Muscle of leg (tissue), 16 donors: ENCODE measurements at places on chromosomes 11 and 22. TPM values are rescaled to one million over a fixed set of nuclear protein-coding genes. Genes with fewer than 3 reads are reported as not detected.

USP2 gene
- 8.3 TPM for total RNA-seq

LMNTD2 gene
- total RNA-seq: 0.22 TPM

SLC22A12 gene
- not detected for total RNA-seq

SORL1 gene
- total RNA-seq: 1.5 TPM

FAM111B gene
- 8.6 TPM for total RNA-seq

OAF gene
- total RNA-seq: 44.2 TPM

KIRREL3 gene
- 0.27 TPM for total RNA-seq

PTPN5 gene
- total RNA-seq: 0.18 TPM

CABP4 gene
- 0.66 TPM for total RNA-seq

OR51B5 gene
- total RNA-seq: 0.31 TPM

A4GALT gene
- 17.0 TPM for total RNA-seq

RAD9A gene
- total RNA-seq: 7.9 TPM

SIPA1 gene
- total RNA-seq: 27.7 TPM

PGA3 gene
- 1.2 TPM for total RNA-seq

SCGB1A1 gene
- total RNA-seq: not detected

CRYBB2 gene
- total RNA-seq: 0.09 TPM

TPH1 gene
- total RNA-seq: 0.13 TPM

MS4A6E gene
- total RNA-seq: not detected

E2F8 gene
- total RNA-seq: 9.0 TPM

C11orf42 gene
- not detected for total RNA-seq

MYOD1 gene
- total RNA-seq: 47.3 TPM

CCDC116 gene
- 0.27 TPM for total RNA-seq

SAA1 gene
- not detected for total RNA-seq

TMPRSS6 gene
- not detected for total RNA-seq

OR8J3 gene
- not detected for total RNA-seq

NXPE4 gene
- not detected for total RNA-seq

MIOX gene
- total RNA-seq: not detected

RTN4R gene
- total RNA-seq: 7.3 TPM

DEFB131B gene
- total RNA-seq: not detected

HEPHL1 gene
- total RNA-seq: not detected

KCNJ1 gene
- 0.18 TPM for total RNA-seq

MPPED2 gene
- 7.7 TPM for total RNA-seq

NELL1 gene
- 6.5 TPM for total RNA-seq

MAPK8IP1 gene
- total RNA-seq: 29.3 TPM

LMO1 gene
- total RNA-seq: 1.3 TPM

DGCR6 gene
- 22.5 TPM for total RNA-seq

KRTAP5-2 gene
- not detected for total RNA-seq

TSPAN32 gene
- 2.7 TPM for total RNA-seq

B4GALNT4 gene
- 14.4 TPM for total RNA-seq

SRSF8 gene
- total RNA-seq: 18.8 TPM

TEX12 gene
- total RNA-seq: 0.22 TPM

SCN3B gene
- total RNA-seq: 12.8 TPM

GAB4 gene
- not detected for total RNA-seq

GRK3 gene
- total RNA-seq: 9.0 TPM

MMP20 gene
- not detected for total RNA-seq

ME3 gene
- total RNA-seq: 12.4 TPM

PRRG4 gene
- total RNA-seq: 0.09 TPM

RIBC2 gene
- 1.4 TPM for total RNA-seq

CCDC15 gene
- 4.0 TPM for total RNA-seq

UVRAG gene
- 9.8 TPM for total RNA-seq

TIMM10B gene
- total RNA-seq: 19.8 TPM

CCDC73 gene
- not detected for total RNA-seq

CECR2 gene
- total RNA-seq: 10.3 TPM
